ENCODE measurements at places on chromosomes 4 and X.

DNA sequence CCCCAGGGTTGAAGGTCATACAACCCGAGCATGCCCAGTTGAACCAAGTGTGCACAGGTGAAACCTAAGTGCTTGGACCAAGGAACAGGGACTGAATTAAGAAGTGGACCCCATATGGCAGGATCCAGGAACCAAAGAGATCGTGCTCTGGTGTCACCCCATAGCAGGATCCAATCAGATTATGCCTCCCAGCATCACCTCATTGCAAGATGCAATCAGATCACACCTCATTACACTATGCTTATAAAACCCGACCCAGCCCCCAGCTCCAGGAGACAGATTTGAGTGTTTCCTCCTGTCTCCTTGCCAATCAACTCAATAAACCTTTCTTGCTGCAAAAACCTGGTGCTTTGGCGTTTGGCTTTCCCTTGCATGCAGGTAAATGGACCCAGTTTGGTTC lies 37.6 kb downstream of the EFHC2 start:
- no peak for DNase-seq

DNA sequence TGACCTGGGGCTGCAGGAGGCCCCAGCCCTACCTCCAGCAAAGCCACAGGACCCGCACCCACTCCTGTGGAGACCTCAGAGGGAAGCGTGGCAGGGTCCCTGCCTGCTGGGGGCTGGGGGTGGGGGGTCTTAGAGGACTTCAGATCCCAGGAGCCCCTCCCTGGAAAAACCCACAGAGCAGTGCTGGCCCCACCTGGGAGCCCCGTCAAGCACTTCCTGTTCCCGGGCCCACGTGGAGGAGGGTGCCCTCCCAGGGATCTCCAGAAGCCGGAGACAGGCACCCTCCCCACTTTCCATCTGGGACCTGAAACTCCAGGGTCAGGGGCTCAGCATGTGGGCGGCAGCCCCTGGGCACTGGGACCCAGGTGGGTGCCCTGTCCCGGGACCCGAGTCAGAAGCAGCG lies 32.0 kb downstream of the TACC3 start:
- DNase-seq, result no peak

DNA sequence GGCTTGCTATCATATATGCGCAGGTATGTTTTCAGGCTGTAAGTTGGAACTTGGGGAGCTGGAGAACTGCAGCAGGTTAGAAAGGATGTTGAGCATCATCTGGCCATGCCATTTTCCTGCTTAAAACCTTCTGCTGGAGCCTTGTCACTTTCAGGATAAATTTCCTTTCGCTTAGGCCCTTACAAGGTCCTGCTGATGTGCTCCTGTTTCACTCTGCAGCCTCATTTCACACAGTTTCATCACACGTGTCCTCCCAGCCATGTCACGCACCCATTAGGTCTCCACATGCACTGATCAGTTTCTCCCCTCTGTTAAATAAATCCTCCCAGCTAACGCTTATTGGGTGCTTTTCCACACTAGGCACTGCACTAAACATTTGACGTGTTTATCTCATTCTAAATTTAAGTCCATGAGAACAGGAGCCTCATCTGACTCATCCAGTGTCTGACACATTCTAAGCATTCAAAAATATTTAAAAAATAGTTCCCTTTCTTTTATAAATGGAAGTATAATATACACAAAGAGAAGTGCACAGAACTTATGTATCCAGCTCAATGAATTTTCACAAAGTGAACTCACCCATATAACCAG lies 14.5 kb downstream of the SOD3 start:
- DNase-seq, result no peak

DNA sequence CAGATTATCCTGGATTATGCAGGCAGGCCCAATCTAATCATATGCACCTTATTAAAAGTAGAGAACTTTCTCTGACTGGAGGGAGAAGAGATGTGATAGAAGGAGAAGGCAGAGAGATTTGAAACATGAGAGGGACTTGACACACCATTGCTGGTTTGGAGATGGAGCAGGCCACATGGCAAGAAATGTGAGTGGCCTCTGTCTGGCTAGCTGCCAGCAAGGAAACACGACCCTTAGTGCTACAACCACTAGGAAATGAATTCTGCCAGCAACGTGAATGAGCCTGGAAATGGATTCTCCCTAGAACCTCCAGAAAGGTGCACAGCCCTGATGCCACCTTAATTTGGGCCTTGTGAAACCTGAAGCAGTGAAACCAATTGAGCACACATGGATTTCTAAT lies 79.5 kb upstream of the MBNL3 start:
- DNase-seq, result no peak

DNA sequence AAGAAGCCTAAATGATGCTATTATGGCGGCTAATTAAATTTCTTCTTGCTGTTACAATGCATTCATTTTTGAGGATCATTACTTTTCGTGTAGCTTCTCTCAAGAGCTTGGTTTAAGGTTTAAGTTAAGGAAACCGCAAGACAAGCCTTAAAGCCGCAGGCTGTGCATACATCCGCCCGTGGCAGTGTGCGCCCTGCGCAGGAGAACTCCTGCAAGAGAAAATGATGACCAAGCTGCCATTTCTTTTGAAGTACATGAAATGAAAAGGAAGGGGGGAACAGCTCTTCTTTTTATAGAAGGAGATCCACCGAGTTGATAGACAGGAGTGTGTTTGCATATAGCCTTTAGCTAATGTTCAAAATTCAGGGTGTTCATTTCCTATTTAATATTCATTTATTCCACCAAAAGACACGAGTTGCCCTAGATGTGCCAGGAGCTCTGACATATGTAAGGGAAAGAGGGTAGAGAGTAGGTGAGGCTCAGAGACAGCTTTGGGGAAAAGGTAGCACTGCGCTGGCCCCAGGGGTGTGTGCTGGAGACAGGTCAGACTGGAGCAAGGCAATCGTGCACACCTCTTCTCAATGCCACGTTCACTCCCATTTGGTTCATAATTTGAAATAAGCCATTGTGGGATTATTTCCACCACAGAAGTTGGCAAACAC lies 112.1 kb upstream of the LDB2 start:
- no peak for DNase-seq

DNA sequence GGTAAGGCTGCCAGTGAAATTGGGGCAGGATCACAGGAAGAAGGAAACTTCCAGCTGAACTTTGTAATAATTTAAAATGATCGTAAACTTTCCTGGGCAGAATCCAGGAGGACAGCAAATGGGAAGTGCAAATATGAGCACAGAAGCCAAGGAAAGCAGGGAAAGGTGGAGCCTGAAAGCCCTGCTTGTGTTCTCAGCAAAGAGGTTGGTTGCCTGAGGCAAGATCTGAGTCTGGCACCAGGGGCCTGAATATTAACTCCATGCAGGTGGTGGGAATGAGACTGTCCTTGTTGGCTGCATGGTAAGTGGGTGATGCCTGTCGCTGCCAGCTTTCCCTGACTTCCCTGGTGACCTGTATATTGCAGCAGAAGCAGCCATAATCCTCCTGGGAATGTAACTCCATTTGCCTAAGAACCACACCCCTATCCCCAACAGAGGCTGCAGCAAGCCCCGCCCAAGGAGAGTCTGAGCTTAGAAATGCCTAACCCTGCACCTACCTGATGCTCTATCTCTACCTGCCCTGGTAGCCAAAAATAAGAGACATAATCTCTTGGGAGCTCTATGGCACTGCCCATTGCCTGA lies 132.0 kb upstream of the HDX start:
- no peak for DNase-seq

- no peak for DNase-seq
Measured at GRCh38 chr4:33427676-33428075, 2707.5 kb downstream of the PCDH7 start.

All from retina (tissue), 1 donor.